Activated CD4-positive, alpha-beta T cell treated with anti-CD3 and anti-CD28 coated beads, Interleukin-2, amount 50 U/mL, for 4 hours (primary cell): ENCODE measurements at places on chromosomes 5 and 9.

GRCh38 chr9:129708793-129709192, 43.3 kb downstream of the PRRX2 start:
- DNase-seq, result no peak

- DNase-seq, result no peak
Measured at GRCh38 chr5:3852161-3852916, 256.7 kb downstream of the IRX1 start.

GRCh38 chr5:5783021-5783420, 360.5 kb downstream of the ICE1 start:
- DNase-seq, result no peak

- no peak for DNase-seq
Measured at GRCh38 chr9:127569886-127570401, 42.1 kb upstream of the STXBP1 start.

DNA sequence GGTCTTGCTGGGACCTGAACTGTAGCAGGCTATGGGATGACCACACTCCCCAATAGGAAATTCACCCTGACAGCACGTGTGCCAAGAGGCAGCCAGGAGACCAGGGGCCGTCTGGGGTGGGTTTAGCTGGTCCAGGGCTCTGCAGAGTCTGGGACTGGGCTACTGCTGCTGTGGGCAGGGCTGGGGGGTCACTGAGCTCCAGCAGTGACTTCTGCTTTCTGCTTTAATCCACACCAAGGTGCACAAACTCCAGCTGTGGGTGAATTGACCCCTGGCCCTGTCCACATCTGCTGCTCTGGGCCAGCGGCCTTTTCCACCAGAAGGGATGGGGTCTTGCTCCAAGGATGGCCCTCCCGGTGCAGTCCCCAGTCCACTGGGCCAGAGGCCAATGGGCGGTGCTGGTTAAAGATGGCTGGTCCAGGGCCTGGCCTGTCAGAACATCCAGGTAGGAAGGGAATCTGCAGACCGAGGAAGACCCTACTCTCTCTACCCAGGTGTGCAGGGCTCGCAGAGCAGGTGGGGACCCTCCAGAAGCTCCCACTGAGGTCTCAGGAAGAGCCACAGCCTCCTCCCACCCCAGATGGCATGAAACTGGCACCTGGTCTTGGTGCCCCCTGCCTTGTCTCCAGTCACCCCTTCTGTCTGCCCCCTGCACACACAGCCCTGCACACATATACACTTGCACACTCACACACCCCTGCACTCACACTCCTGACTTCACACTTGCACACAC, 28.0 kb downstream of the GLT6D1 start:
- no peak for DNase-seq

DNA sequence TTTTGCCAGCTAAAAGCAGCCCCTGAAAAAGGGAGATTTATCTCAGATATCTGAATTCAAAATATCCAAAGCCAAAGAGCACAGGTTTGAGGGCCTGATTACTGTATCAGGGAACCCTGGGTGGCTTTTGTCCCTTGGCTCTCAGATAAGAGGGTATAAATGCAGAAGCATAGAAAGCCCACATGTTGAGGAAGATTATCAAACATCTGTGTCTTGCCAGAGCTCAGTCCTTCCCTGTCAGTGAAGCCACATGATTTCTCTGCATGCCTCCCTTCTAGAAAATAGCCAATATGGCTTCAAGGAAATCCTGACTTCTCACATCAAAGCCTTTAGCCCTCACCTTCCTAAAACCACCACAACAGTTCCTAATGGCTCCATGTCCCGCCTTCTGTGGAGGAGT, 408.0 kb upstream of the DMAC1 start:
- no peak for DNase-seq

GRCh38 chr9:114592356-114592755, 4.8 kb downstream of the ATP6V1G1 start:
- peak; percentile 27 for DNase-seq

GRCh38 chr9:20640331-20641187, 18.3 kb upstream of the MLLT3 start:
- peak; percentile 77 for DNase-seq

GRCh38 chr9:118109542-118109941, 405.3 kb downstream of the TLR4 start:
- no peak for DNase-seq

GRCh38 chr9:114452219-114453165, 52.8 kb downstream of the WHRN start:
- DNase-seq, result no peak

DNA sequence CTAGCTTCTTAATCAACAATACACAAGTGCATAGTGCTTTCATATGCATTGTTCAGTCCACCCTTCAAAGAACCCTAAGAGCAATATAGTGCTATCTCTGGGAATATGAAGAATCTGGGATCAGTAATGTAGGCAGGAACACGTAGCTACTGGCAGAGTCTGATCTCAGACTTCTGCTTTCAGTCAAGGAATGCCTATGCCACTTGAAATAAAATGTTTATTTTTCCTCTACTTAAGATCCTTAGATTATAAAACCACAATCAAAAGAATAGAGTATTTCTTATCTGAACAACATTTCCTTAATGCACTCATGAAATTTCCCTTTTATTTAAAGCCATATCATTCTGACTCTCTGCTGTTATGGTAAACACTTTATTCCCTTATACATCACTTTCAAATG, 1407.8 kb upstream of the C9orf72 start:
- DNase-seq, result no peak

DNA sequence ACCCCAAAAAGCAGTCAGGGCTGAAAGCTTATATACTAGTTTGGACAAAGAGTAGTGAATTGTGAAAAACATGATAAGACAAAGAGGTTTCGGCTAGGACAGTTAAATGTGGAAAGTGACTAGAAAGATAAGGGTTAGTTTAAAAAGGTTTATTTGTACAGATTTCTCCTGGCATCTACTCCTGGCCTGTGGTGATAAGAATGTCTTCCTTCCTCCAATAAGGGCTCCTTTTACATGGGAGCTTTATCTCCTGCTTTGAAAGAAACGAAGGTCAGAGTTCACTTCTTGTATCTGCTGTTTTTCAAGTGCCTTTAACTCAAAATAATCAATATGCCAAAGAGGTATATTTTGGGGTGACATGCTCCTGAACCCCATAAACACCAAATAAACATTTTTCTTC, 776.1 kb upstream of the COX7C start:
- no peak for DNase-seq

DNA sequence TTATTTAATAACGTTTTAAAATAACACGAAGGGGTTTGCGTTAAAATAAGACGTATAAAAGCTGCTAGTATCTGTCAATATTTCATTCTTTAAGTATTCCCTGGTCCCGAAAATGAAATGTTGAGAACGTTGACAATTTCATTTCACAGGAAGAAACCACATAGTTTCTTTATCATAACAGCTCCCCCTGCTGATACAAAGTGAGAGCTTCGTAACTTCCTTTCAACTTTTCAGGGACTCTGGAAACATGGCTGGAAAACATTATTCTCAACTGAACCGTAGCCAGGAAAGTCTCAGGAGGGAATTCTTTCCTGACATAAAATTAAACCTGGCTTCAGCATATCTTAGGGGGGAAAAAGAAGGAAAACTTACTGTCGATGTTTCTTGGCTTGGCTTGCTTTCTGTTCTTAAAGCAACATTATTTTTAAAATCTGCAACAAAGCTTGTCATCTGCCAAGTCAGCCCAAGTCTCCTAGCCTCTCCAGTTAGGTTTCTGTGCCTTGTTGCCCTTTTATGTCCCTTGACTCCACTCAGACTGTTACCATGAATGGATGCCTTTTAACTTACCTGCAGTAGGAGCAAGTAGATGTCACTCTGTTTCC, 122.9 kb upstream of the DAB2 start:
- no peak for DNase-seq

GRCh38 chr9:137676998-137677397, 58.2 kb downstream of the EHMT1 start:
- no peak for DNase-seq

- DNase-seq, result no peak
Measured at GRCh38 chr9:14366076-14366475, 52.1 kb upstream of the NFIB start.

DNA sequence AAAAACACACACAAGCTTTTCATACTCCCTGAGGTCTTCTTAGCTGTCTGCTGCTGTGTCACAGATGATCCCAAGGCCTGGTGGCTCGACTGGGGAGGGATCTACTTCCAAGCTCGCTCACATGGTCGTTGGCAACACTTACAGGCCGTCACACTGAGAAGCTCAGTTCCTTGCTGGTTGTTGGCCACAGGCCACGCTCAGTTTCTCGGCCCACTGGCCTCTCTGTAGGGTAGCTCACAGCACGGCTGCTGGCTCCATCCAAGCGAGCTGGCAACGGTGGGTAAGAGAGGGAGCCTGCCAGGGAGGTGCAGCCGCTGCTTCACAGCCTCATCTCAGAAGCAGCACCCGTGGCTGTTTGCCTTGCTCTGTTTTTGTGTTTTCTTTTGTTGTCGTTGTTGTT, 43.8 kb upstream of the GFPT2 start:
- no peak for DNase-seq

DNA sequence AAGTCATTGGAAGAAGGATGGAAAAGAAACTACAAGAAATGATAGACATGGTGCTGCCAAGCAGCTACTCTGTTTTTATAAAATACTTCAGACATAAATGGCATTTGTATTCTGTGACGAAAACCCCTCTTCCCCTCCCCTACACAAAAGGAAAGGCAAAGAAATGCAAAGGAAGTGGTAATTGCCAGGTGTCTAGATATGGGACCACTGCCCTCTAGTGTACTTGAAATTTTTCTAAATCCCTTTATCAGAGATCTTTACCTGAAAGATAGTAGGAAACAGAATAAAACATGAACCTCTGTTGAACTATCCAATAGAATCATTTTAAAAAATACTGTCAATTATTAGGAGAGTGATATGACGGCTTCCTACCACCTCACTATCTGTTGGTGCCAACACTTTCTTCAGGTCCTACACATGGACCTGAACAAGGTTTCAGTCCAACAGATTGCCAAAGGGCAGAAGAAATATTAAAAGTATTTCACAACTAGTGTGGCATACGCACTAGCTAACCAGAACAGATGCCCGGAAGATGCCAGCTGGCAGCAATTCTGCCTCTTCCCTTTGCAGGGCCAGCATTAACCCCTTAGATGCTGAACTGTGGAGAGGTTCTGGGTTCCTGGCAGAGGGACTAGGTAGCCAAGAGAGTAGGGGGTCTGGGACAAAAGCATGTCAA, 104.1 kb downstream of the TSSK1B start:
- DNase-seq, result no peak

GRCh38 chr5:177515580-177515979, 1.2 kb downstream of the DDX41 start:
- no peak for DNase-seq

- DNase-seq, result no peak
Measured at GRCh38 chr9:70590315-70590677, 175.8 kb upstream of the KLF9 start.

GRCh38 chr5:132772291-132773070, 4.6 kb downstream of the SEPTIN8 start:
- DNase-seq, result no peak

DNA sequence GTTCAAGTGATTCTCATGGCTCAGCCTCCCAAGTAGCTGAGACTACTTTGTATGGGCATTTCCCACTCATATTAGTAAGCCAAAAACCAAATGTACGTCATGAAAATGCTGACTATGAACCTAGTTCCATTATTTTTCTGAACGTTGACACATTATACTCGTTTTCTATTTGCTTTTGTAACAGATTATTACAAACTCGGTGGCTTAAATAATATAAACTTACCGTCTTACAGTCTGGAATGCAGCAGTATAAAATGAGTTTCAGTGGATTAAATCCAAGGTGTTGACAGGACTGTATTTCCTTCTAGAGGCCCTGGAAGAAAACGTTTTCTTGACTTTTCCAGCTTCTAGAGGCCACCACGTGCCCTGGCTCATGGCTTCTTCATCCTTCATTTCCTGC, 517.0 kb downstream of the GADD45G start:
- DNase-seq, result no peak

GRCh38 chr9:125570246-125570645, 136.8 kb downstream of the MAPKAP1 start:
- no peak for DNase-seq

- DNase-seq, result no peak
Measured at GRCh38 chr5:139065306-139065705, 132.9 kb downstream of the SIL1 start.

GRCh38 chr5:158641016-158641415, 458.7 kb downstream of the EBF1 start:
- DNase-seq, result no peak

DNA sequence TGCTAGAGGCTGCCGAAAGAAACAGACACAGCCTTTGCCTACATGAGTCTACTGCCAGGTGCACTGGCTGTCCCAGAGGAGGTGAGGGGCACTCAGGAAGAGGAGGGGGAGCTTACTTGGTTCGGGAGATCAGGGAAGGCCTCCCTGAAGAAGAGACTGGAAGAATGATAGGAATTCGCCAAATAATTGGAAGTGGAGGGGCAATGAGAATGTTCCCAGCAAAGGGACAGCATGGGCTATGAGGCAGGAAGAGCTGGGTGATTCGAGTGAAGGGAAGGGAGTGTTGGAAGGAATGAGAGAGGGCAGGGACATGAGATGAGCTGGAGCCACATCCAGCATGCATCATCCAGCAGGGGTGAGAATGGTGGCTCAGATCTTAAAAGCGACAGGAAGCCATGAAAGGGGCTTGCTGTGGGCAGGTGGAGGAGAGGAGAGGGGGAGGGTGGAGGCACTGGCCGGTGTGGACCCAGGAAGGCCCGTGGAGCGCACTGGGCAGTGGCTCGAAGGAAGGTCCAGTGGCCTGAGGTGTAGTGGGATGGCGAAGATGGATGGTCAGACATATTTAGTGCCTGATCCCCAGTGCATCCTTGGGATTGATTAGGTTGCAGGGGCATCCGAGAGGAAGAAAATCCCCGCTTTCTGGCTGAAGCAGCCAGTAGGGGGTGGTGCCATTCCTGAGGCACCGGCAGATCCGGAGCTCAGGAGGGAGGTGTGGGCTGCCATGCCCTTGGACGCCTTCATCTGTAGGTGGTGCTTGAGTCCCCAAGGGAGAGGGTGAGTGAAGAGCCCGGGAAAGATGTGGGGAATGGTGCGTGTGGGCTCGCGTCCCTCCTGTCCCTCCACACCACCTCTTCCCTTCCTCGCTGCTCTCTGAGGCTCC, 53.5 kb upstream of the GARNL3 start:
- no peak for DNase-seq

DNA sequence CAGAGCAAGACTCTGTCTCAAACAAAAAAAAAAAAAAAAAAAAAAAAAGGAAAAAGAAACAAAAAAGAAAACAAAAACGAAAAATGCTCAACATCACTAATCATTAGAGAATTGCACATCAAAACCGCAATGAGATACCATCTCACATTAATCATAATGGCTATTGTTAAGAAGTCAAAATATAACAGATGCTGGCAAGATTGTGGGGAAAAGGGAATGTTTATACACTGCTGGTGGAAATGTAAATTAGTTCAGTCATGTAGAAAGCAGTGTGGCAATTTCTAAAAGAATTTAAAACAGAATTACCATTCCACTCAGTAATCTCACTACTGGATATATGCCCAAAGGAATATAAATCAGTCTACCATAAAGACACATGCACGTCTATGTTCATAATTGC, 50.4 kb upstream of the PRR16 start:
- no peak for DNase-seq

- no peak for DNase-seq
Measured at GRCh38 chr5:149801307-149801990, 71.3 kb downstream of the PPARGC1B start.
